NCI-H2107 (cell line): ENCODE measurements at places on chromosomes 5 and 9.

DNA sequence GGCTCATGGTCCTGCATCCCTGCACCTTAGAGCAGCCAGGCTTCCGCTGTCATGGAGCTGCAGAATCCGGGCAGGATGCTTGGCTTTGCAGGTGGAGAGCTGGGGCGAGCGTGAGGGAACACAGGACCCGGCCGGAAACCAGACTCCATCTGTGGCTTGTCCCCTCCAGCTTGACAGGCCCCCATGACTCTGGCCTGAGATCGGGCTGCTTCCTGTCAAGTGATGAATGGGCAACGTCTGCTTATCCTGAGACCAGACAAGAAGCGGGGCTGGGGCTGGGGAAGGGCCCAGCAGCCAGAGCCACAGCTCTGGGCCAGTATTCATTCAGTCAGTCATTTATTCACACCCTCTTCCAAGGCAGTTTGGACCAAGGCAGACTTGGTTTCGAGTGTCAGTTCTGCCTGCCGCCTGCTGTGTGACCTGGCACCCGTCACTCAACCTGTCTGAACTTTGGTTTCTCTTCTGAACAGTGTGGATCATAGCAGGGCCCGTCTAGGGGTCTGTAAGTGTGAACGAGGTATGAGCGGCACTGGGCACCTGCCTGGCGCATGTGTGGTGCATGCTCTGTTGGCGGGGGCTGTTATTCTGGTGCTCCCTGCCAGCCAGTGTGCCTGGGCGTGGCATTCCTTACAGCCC is 37.5 kb downstream of the NEK6 start:
- DNase-seq: no peak

DNA sequence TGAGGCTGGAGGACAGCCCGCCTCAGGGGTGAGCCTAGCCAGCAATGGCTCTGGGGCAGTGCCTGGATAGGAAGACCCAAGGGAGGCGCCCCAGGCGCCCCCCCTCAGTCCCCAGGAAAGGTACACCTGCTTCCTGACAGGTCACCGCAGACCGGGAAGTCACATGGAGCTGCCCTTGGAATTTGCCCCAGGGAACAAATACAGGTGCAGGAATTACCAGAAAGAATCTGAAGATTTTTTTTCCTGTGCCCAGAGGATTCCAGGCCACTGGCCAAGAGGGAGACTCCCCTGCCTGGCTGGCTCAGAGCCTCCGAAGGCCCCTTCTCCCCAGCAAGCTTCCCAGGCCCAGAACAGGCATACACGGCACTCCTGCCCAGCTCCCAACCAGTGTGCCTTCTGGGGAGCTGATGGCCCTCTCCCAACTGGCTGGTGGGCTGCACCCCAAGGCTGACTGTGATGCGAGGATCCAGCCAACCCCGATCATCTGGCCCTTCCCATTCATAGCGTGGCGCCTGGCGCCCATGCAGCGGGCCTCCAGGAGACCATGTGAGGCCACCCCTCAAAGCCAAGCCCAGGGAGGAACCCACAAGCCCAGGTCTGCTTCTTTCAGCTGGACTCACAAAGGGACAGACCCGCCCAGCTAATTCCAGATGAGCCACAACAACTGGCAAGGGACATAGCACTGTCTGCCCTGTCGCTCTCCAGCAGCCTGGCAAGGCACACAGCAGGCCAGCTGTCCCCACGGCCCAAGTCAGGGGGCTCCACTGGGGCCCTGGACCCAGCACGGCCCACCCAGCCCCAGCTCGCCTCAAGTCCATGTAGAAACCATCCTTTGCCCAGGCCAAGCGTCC is 2.3 kb downstream of the TPRN start:
- no peak for DNase-seq

DNA sequence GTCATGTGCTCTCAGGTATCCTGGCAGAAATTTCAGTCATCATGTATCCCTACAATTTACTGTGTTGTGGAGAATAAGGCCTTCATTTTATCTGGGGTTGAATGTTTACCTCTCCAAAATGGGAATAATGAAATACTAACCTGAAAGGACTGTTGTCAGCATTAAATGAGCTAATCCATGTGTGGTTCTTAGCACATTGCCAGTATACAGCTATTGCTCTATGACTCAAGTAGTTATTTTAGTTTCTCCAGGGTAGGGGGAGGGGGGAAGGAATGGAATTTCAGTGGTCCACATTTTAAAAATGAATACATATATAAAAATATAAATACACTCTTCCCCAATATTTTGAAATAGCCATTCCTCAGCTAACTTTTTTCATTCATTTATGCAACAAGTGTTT is 3.5 kb downstream of the PAM start:
- DNase-seq: no peak

- no peak for DNase-seq
These were observed 73.3 kb upstream of the PRRC1 start for GRCh38 chr5:127444171-127444570.

GRCh38 chr9:75152416-75152815 is 64.1 kb downstream of the OSTF1 start:
- no peak for DNase-seq

DNA sequence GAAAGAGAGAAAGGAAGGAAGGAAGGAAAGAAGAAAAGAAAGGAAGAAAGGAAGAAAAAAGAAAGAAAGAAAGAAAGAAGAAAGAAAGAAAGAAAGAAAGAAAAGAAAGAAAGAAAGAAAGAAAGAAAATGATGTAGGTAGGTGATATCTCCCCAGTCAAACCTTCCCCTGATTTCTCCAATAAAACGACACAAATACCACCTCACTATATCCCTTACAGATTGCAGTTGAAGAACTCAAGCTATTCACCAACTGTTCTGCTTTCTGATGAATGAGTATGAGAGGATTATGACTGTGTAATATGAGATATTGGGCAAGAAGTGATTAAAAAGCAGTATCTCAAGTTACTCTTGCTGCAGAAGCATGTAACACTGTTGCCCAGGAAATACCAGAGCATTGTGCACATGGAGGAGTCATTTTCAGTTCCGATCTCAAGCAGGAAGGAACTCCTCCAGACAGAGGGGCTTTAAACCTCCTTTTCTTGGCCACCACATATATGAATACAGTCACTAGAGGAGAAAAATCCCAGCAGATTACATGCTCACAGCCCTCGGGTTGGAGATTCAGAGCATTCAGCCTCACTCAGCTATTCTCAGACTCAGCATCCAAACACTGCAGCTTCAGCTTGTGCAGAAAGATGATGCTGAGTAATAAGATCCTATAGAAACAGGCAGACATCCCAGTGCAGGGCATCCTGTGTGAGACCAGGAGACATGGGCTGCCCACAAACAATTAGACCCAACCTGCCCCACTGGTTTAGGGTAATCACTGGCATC is 61.4 kb downstream of the UGCG start:
- peak; percentile 19 for DNase-seq

- no peak for DNase-seq
These were observed 71.0 kb upstream of the FCN1 start for GRCh38 chr9:134988706-134989105.

DNA sequence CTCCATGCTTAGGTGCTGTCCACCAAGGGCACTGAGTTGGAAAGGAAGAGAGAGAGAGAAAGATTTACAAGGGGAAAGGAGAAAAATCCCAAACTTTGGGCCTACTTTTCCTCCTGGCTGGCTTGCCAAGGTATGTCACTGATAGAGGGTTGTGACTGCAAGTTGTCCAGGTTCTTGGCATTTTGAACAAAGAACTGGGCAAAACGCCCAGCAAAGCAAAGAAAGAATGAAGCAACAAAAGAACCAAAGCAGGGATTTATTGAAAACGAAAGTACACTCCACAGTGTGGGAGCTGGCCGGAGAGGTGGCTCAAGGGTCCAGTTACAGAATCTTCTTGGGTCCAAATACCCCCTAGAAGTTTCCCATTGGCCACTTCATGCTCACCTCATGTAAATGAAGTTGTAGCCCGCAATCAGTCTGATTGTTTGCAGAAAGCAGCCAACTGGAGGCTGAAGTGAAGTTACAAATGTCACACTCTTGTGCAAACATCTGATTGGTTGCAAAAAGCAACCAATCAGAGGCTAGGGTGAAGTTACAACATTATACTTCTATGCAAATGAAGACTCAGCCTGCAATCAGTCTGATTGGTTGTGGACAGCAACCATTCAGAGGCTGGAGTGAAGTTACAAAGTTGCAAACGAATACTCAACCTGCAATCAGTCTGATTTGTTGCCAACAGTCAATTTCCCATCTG is 263.5 kb downstream of the YTHDC2 start:
- no peak for DNase-seq

DNA sequence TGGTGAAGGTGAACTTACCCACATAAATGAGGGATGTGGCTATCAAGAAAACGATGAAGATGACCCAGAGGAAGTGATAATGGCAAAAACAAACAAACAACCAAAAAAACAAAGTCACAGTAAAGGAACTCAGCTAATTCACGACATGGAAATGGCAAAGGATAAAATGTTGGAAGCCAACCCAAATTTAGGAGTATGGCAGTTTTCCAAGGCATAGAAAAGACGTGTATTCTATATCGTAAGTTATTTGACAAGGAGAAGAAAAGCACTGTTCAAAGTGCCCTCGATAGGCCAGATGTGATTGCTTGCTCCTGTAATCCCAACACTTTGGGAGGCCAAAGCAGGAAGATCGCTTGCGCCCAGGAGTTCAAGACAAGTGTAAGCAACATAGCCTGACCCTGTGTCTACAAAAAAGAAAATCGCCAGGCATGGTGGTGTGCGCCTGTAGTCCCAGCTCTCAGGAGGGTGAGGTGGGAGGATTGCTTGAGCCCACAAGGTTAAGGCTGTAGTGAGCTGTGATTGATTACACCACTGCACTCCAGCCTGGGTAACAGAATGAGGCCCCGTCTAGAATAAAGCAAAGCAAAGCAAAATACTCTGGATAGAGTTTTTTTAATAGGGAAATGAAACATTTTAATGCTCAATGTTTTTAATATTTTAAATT is 138.0 kb downstream of the SMARCA2 start:
- DNase-seq: no peak

DNA sequence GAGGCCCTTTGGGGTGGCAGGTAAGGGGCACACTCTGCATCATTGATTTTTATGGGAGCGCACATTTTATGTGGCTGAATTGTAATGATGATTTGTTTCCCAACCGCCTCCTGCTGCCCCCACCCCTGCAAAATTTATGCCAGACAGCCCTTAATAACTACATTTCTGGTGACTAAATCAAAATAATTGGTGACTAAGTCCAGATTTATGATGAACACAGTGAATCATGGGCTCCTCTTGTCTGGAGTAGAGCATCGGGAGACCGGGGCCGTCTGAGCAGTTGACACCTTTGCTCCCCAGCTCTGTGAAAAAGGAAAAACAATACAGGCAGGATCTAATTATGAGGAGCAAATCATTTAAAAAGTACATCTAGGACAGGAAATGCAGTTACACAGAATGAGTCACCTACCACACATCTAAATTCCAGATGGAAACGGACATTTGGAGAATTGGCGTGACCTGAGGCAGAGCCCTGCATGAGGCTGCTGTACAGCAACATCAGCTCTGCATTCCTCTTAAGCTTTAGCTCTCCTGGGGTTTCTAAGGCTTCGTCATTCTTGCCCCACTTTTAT is 58.9 kb downstream of the DOCK2 start:
- no peak for DNase-seq

DNA sequence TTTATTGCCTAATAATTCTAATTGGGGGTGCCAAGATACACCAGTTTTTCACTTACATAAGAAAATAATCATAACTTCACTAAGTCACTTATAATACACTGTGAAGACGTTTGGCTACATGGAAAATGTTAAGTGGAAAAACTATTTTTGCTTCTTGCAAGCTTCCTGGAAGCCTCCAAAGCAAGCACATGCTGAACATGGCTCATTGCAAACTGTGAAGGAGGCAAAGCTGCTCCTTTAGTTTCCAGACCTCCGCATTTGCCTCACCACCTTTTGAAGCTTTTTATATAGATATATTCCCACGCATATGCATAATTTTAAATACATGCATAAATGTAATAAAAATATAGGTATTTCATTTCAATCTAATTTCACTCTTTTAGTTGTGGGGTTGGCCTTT is 285.6 kb upstream of the PRDM9 start:
- DNase-seq: no peak

DNA sequence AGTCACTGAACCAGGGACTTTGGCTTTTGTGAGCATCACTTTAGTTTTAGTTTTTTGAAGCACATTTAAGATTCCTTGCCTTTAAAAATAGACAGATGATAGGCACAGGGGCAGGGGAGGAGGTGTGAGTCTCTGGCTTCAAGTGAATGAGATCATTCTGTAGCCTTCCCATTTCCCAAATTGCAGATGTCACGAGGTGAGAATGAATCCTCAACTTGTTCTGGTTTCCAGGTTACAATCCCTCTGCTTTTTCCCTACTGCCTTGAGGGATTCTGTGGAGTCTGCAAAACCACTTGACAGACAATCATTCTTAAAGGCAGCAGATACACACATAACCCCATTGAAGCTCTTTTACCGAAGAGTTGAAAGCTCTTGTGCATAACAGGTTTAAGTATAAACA is 332.4 kb downstream of the DMAC1 start:
- DNase-seq: no peak

DNA sequence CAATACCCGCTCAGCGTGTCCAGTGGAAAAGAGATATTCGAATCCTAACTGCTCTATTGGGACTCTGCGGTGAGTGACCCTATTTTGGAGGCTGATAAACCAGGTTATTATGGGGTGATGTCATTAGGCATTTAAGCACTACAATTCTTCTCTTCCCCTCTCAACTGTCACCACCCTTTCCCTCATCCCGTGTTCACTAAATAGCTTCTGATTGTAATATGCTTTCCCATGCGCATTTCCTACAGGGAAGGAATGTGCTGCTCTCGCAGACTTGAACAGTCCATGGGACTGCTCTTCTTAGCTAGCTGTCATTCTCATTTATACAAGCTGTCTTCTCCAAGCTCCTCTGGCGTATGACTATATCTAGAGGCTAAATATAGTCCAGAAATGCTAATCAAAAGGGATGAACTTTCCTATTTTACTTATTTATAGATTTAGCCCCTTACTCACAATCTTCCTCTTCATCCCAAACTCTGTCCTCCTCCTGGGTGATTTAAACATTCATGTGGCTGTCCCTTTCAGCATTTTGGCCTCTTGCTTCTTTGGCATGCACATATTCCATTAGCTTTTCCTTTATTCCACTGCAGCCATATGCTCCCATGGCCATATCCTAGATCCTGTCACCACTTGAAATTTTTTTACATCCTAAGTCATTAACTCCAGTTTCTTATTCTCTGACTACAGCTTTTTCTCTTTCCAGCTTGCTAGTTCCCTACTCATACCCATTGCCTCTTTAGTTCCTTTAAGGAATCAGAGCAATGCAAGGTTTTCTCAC is 39.6 kb upstream of the CSNK1G3 start:
- no peak for DNase-seq

- no peak for DNase-seq
These were observed 151.4 kb upstream of the PAPPA start for GRCh38 chr9:116002181-116002580.

GRCh38 chr9:74275872-74276508 is 221.1 kb upstream of the RORB start:
- no peak for DNase-seq
